Skin of body (tissue), 3 donors: ENCODE measurements at places on chromosomes 4 and X. TPM values are rescaled to one million over a fixed set of nuclear protein-coding genes. Genes with fewer than 3 reads are reported as not detected.

The IDUA gene
- 6.9 TPM for total RNA-seq

The ATOH1 gene
- total RNA-seq = 0.30 TPM

The TMSB15B gene
- 5.3 TPM for total RNA-seq

The GPC4 gene
- total RNA-seq = 24.5 TPM

The CFAP47 gene
- 0.10 TPM for total RNA-seq

The TLL1 gene
- 5.8 TPM for total RNA-seq

GRCh38 chr4:139014371-139015268 lies 961 bp upstream of the NOCT start:
- peak; percentile 81 for DNase-seq

DNA sequence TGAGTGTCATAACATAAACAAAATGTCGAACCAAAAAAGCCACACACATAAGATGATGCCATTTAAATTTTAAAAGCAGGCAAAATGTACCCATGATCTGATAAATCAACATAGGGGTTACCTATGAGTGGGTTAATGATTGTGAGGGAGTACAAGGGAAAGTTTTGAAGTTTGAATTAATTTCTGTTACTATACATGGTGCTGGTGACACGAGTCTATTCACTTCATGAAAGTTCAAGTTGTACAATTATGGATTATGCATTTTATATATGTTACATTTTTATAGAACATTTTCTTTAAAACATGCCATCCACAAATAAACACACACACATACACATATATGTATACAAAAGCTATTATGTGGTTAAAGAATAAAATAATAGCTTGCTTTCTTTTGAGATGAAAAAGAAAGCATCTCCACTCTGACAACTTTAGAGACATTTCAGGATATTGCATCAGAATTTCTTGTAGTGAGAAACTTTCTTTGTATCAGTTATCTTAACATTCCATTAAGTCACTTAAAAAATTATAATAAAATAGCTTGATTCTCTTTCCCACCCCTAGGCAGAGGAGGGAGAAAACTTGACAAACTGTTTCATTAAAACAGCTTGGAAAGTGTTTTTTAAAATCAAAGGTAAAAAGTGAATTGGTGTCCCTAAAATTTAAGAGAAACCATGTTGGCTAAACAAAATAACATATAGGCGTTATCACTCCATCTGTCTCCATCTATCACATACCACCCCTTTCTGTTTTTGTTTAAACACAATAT lies 891.8 kb upstream of the NDST4 start:
- no peak for DNase-seq

DNA sequence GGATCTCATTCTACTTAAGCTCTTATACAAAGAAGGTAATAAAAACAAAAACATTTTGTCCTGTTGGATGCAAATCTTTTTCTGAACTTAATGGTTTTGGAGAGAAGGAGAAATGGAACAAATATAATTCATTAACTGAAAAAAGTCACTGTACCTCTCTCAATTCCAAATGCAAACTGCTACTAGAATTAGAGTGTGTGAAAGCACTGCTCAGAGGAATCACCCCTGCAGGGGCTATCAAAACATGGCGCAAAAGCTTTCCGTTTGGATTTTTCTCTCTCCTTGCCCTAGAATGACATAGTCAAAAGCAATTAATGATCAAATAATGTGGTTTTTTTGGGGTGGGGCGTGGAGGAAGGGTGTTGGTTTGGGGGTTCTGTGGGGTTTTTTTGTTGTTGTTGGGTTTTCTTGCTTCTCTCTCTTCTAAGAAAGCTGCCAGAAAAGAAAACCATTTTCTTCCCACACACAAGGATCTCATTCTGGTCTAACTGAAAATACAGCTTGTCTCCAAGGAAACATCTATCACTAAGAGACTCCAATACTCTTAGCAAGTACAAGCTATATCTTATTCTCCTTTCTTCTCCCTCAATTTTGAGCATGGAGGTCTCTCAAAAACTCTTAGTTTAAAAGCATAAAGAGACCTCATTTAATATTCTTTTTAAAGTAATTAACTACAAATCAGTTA lies 41.6 kb downstream of the USP46 start:
- DNase-seq = no peak

GRCh38 chrX:129784371-129784770 lies 4.6 kb downstream of the SASH3 start:
- no peak for DNase-seq

DNA sequence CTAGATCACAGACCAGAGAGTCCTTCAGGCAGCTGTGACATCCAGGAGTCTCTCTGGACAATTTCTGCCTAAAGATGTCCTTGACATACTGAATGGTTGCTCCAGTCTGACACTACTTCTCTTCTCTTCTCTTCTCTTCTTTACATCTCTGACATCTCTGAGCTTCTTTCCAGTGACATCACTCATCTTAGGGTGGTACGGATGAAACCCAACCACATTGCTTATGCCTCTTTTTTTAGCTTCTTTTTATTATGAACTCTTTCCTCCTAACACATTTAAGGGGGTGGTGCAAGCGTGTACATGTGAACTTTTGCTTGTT lies 39.4 kb upstream of the IRF2 start:
- DNase-seq = no peak

- DNase-seq = no peak
Measured at GRCh38 chrX:141924293-141924692, 20.6 kb downstream of the MAGEC1 start.

- no peak for DNase-seq
Measured at GRCh38 chrX:27571164-27571563, 19.0 kb upstream of the DCAF8L2 start.

GRCh38 chr4:190015538-190016368 lies 11.3 kb downstream of the FRG2 start:
- DNase-seq = no peak

DNA sequence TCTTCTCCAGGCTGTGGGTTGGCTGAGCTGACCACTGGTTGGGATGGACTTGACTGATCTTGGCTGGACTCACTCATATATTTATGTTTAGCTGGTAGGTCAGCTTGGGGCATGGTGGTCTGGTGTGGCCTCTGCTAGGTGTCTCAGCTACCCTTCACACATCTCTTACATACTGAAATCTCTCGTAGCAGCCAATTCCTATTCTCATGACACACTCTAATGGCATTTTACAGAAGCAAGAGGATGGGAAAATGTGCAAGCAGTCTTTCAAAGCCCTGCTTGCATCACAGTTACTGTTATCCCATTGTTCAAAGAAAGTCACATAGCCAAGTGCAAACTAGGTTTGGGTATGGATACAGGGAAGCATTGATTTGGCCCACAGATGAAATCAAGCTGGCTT lies 55.5 kb upstream of the PCDH18 start:
- no peak for DNase-seq

DNA sequence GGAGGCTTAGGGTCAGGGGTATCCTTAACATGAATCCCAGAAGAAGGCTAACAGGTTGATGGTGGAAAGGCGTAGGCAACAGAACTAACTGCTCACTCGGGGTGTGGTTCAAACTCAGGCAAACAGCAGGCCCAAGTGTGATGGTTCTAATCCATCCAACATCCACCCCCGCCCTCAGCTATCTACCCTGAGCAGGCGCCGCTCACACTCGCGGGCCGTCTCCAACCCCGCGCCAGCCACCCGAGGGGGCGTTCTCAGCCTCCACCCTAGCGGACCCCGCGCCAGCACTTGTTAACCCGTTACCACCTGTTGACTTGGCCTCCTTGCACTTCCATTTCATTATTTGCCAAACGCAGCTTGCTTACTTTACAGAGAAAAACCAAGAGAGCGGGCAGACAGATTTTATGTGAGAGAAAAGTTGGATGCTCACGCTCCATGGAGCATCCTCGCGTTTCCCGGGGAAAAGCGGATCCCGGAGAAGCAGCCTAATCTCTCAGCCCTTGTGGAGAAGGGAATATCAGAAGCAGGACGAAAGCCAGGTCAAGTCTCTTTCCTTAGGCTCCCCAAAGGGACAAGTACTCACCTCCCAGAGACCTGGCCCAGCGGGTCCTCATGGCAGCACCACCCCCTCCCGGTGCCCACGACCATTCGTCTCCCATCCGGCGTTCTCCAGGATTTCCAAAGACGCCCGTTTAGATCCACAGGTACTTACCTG lies 773 bp downstream of the SNCA start:
- DNase-seq = no peak

DNA sequence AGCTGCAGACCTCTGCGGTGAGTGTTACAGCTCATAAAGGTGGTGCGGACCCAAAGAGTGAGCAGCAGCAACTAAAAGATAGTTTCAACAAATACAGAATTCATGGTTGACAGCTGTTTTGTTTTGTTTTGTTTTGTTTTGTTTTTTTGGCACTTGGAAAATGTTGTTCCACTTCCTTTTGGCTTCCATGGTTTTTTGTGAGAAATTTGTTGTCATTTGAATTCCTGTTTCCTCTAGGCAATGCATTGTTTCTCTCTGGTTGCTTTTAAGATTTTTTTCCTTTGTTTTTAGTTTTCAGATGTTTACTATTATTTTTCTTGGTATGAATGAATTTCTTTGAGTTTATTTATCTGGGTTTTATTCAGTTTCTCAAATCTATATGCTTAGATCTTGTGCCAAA lies 229.4 kb downstream of the MID1IP1 start:
- DNase-seq = no peak

DNA sequence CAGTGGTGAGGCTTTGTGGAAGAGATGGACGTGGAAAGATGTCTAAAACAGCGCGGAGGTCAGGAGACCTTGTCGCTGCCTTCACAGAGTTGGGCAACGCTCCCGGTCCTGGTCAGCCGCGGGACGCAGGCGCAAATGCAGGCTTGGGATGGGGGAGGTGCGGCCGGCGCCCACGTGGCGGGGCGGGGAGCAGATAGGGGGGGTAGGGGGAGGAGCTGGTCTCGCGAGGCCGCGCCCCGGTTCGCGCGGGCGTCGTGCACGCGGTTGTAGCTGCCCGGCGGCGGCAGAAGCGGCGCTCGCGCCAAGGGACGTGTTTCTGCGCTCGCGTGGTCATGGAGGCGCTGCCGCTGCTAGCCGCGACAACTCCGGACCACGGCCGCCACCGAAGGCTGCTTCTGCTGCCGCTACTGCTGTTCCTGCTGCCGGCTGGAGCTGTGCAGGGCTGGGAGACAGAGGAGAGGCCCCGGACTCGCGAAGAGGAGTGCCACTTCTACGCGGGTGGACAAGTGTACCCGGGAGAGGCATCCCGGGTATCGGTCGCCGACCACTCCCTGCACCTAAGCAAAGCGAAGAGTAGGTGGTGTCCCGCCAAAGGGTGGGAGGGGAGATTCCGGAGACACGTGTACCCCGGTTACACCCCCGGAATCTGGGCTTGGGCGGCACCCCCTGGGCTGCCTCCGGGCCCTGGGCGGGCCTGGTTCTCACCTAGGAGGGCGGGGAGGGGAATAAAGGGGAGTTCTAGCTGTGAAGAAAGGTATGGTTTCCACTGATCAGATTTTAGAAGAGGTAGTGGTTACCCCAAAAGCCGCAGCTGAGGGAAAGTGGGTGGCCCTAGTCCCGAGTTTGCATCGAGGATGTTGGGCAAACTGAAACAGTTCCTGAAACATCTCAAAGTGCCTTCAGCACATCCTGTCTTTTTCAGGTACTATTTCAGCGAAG lies at the start of gene PRDX4:
TSS of gene PRDX4 (plus strand) at position 255 of the 939 bp plus-strand sequence. CDS start at position 333, 78 bp downstream.
- peak; percentile 64 for DNase-seq

DNA sequence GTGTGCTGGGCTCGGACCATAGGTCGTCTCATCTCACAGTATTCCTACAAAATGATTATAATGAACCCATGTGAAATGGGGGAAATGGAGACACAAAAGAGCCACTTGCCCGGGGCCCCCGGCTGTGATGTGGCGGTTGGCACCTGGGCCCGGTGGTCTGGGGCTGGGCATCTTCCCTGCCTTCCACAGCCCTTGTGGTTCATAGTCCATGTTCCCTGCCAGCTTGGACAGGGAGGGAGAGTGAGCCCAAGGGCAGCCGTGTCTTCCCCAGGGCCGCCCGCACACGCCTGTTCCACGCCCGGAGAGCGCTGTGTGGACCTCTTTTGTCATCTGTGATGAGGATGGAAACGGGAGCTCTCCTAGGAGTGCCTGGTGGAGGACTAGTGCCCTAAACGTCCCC lies 5.2 kb downstream of the CPZ start:
- DNase-seq = no peak

DNA sequence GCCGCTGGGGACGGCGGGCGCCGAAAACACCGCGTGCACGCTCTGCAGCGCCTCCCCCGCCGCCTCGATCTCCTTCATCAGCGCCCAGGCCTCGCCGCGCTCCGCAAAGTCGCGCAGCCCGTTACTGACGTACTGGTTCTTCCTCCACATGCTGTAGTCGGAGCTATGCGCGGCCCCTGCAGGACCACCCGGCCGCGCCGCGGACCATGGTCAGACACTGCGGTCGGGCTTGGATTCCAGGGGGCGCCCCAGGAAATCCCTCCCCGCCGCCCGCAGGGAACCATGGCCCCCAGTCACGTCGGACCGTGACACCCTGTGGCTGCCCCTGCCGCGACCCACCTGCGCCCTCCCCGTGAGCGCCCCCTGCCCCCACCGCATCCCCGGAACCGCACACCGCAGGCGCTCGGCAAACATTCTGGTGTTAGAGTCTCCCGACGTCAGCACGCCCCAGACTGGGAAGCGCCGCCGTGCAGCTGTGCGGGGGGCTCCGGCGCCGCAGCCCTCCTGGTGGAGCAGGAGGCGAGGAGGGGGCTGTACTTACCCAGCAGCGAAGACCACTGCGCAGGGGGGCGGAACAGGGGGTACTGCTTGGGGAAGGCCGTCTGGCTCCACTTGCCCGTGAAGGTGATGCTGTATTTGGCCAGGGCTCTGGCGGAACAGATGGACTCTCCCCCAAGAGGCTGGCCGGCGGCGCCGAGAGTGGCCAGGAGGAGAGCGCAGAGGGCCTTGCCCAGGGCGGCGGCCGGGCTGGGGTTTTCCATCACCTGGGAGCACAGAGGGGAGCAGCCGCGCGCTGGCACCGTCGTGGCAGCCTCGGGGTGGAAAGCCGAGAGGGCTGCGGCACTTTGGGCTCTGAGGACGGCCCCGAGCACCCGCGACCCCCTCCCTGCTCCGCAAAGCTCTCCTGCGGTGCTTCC lies 814 bp downstream of the SPON2 start:
- no peak for DNase-seq

GRCh38 chr4:9765091-9765490 lies 16.3 kb upstream of the DRD5 start:
- DNase-seq = no peak

- no peak for DNase-seq
Measured at GRCh38 chrX:723781-724180, 93.2 kb downstream of the SHOX start.

GRCh38 chr4:140150636-140150885 lies 3.4 kb downstream of the MAML3 start:
- no peak for DNase-seq

DNA sequence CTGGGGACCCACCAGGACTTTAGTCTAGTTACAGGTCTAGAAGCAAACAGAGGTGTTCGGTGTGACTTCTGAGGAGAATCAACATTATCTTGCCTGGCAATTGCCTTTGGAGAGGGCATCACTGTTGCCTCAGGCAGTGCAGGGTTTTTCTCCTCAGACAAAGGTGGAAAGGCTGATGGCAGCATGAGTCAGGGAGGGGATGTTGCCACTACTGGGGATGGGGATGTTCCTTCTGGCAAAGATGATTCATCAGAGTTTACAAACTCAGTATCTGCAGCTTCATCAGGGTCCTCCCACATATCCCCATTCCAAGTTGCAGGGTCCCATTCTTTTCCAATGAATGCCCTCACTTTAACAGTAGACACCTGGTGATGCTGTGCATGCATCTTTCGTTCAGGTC lies 91.3 kb upstream of the GALNTL6 start:
- DNase-seq = no peak
